Common myeloid progenitor, CD34-positive (primary cell): ENCODE measurements at places on chromosomes 3 and 15.

- no peak for DNase-seq
These were observed 37.1 kb downstream of the SEC22C start for GRCh38 chr3:42544492-42545283.

DNA sequence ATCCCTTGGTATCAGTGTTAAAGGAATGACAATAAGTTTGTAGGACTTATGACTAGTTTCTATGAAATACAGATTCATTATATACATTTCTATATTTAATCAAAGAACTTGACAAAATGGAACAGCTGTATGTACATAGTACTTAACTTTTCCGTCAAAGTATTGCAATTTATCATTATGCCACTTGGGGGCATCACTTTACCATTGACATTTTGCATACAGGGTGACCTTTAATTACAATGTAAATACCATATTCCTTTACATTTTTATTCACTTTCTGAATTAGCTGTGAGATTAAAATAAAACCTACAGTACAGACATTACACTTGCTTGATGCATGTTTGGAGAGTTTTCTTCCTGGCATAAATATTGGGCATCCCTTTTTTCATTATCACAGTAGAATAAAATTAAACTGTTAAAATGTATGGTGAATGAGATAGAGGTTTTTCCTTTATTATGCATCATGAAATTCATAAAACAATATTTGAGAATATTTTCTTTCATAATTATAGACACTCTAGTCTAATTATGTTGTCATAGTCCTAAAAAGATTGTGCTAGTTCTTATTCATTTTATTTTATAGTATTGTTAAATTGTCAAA is 6.9 kb downstream of the NEK11 start:
- peak; percentile 52 for DNase-seq

GRCh38 chr3:128623762-128624176 is 26.8 kb downstream of the RPN1 start:
- no peak for DNase-seq

DNA sequence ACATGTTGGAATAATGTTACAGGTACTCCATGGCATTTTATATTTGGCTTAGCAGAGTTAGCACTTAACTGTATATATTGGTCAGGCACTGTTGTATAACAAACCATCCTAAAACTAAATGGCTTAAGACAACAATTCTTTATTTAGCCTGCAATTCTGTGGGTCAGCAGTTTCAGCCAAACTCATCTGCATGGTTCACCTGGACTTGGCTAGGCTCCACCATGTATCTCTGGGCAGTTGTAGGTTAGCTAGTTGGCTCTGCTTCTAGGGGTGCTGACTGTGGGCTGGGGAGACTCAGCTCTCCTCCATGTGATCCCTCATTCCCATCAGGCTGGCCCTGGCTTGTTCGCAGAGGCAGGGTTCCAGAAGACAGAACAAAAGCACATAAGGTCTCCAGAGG is 34.4 kb downstream of the RARB start:
- no peak for DNase-seq

GRCh38 chr3:67906261-67906660 is 251.8 kb upstream of the SUCLG2 start:
- DNase-seq, result no peak

- DNase-seq, result no peak
These were observed 322.5 kb upstream of the ICE2 start for GRCh38 chr15:60801395-60801794.

DNA sequence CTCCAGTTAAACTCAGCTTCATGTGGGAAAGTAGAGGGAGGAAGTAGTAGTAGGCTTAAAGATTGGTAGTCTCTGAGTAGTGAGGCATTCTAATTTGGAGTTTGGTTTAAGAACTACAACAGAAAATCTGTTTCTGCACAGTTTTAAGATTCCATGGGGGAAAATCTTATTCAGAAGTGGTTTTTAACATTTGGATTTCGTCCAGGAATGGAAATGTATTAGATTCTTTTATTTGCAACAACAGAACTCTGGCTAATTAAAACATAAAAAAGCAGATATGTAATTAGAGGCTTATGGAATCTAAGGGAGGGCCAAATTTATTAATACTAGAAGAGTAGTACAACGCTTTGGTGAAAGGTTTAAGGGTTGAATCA is 36.0 kb downstream of the NECTIN3 start:
- no peak for DNase-seq

- no peak for DNase-seq
These were observed 85.9 kb downstream of the FEZF2 start for GRCh38 chr3:62287392-62287927.

DNA sequence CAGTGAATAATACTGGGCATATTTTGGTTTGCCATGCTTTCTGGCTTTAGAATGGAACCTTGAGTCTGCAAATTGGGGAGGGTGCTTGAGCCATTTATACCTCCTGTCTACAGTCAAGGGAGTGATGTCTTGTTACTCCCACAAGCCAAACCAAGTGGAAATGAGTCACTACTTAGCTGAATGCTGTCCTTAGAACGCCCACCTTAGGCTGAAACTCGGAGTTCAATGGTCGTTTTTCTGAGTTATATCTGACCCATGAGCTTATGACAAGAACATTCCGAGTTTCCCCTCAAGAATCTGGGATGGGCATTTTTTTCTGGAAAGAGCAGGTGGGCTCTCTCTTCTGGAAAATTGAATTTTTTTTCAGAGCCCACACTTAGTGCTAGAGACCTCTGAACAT is 17.4 kb upstream of the CLDN18 start:
- no peak for DNase-seq

- DNase-seq, result peak; percentile 66
These were observed 62.5 kb downstream of the WHAMM start for GRCh38 chr15:82871832-82872484.

GRCh38 chr15:31357148-31357547 is 30.5 kb downstream of the KLF13 start:
- peak; percentile 46 for DNase-seq

GRCh38 chr3:35832140-35832571 is 192.8 kb downstream of the ARPP21 start:
- DNase-seq, result no peak
